ENCODE measurements at places on chromosomes 1 and 21. TPM values are rescaled to one million over a fixed set of nuclear protein-coding genes. Genes with fewer than 3 reads are reported as not detected.
A peak's percentile ranks its signal among the peaks of the same experiment; 100 is the strongest.

The RSPO1 gene
- polyA plus RNA-seq, result not detected

The ZNF687 gene
- 0.36 TPM for polyA plus RNA-seq

GRCh38 chr1:59892841-59893811 lies 33.4 kb downstream of the CYP2J2 start:
- DNase-seq, result no peak
- no peaks in the 10 kb centered on the region for H3K27me3 ChIP-seq
- H3K27ac ChIP-seq, result no peak overlapping the region
- H3K4me3 ChIP-seq, result no peak overlapping the region
- no peaks in the 10 kb centered on the region for H3K36me3 ChIP-seq

- DNase-seq, result no peak
- no peaks in the 10 kb centered on the region for H3K4me1 ChIP-seq
- H3K27ac ChIP-seq, result no peak overlapping the region
Measured at GRCh38 chr1:225598847-225599246, 54.1 kb downstream of the ENAH start.

The SNX7 gene
- 0.55 TPM for polyA plus RNA-seq

The KCNQ4 gene
- polyA plus RNA-seq, result 0.14 TPM

- peaks cover 59% of the 10 kb centered on the region for H3K36me3 ChIP-seq
- H3K27ac ChIP-seq, result no peak overlapping the region
Measured at GRCh38 chr1:160325252-160325651, 17.8 kb downstream of the COPA start.

GRCh38 chr1:114235960-114236359 lies 82.3 kb upstream of the SYT6 start:
- no peak overlapping the region for H3K4me3 ChIP-seq
- no peak for DNase-seq
- no peaks in the 10 kb centered on the region for H3K27me3 ChIP-seq
- H3K27ac ChIP-seq, result no peak overlapping the region
- H3K4me1 ChIP-seq, result no peaks in the 10 kb centered on the region
- H3K36me3 ChIP-seq, result no peaks in the 10 kb centered on the region

The HUNK gene
- 0.07 TPM for polyA plus RNA-seq

The SPRR2F gene
- polyA plus RNA-seq, result not detected

- H3K4me3 ChIP-seq, result peak overlapping the region; percentile 60
- no peaks in the 10 kb centered on the region for H3K36me3 ChIP-seq
- peak; percentile 15 for DNase-seq
Measured at GRCh38 chr1:29237129-29237821, 953 bp downstream of the PTPRU start.

GRCh38 chr1:21337928-21338572 lies 47.8 kb upstream of the ECE1 start:
- H3K27me3 ChIP-seq, result no peaks in the 10 kb centered on the region
- peaks cover 97% of the 10 kb centered on the region for H3K4me1 ChIP-seq
- no peak overlapping the region for H3K27ac ChIP-seq
- peaks cover 4% of the 10 kb centered on the region for H3K36me3 ChIP-seq

- H3K27me3 ChIP-seq, result no peaks in the 10 kb centered on the region
- H3K36me3 ChIP-seq, result no peaks in the 10 kb centered on the region
- no peaks in the 10 kb centered on the region for H3K4me1 ChIP-seq
- DNase-seq, result no peak
- H3K27ac ChIP-seq, result no peak overlapping the region
Measured at GRCh38 chr1:244826712-244827111, 8.7 kb upstream of the COX20 start.

The GSTM1 gene
- 0.49 TPM for polyA plus RNA-seq

- H3K4me3 ChIP-seq, result no peak overlapping the region
- H3K36me3 ChIP-seq, result no peaks in the 10 kb centered on the region
- no peak overlapping the region for H3K27ac ChIP-seq
Measured at GRCh38 chr21:16554503-16554902, 824.7 kb downstream of the USP25 start.

The CYP2J2 gene
- 0.59 TPM for polyA plus RNA-seq

GRCh38 chr1:218415726-218416125 lies 70.6 kb downstream of the TGFB2 start:
- H3K4me1 ChIP-seq, result no peaks in the 10 kb centered on the region
- H3K27me3 ChIP-seq, result no peaks in the 10 kb centered on the region
- no peak for DNase-seq
- no peak overlapping the region for H3K4me3 ChIP-seq

DNA sequence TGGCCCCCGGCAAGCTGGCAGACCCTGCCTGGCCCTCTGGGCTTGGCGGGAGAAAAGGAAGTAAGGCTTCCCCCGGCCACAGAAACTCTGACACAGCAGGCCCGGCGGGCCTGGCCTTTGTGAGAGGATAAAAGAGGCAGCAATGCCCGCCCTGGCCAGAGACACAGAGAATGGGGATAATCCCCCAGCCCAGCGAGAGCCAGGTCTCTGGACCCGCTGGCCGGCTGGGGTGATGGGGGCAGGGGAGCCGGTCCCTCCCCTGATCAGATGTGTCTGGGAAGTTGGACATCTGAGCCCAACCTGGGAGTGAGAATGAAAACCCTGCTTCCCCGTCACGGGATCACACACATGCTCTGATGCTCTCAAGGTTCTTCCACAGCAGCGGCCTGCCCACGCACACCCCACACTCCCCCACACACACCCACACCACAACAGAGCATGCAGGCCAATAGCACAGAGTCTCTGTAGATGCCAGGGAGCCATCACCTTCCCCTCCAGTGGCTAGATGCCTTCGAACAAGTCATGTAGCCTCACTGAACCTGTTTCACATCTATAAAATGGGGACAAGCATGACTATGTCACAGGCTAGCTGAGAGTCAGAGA lies 4.2 kb downstream of the RSPO1 start:
- H3K36me3 ChIP-seq, result no peaks in the 10 kb centered on the region
- DNase-seq, result no peak
- H3K27ac ChIP-seq, result no peak overlapping the region
- no peaks in the 10 kb centered on the region for H3K4me1 ChIP-seq
- peaks cover 60% of the 10 kb centered on the region for H3K27me3 ChIP-seq
- no peak overlapping the region for H3K4me3 ChIP-seq

DNA sequence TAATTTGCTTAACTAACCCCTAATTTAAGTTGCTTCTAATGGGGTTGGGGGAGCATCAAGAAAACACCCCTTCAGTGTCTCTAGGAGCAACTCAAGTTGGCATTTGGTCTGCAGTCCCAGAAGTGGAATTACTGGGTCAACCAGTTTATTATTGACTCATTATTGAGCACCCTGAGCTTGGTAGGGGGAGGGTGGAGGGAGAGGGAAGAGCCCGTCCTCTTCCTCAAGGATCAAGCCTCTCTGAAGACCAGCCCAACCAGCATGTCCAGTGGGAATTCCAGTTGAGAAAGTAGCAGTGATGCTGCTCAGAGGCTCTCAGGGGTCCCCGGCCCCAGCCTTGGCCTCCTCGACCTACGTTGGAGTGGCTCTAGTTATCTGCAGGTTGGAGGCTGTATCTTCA lies 2.1 kb upstream of the PLA2G2F start:
- no peaks in the 10 kb centered on the region for H3K36me3 ChIP-seq
- H3K4me1 ChIP-seq, result no peaks in the 10 kb centered on the region
- no peaks in the 10 kb centered on the region for H3K27me3 ChIP-seq
- no peak overlapping the region for H3K4me3 ChIP-seq
- no peak for DNase-seq

The SH2D2A gene
- 53.9 TPM for polyA plus RNA-seq

DNA sequence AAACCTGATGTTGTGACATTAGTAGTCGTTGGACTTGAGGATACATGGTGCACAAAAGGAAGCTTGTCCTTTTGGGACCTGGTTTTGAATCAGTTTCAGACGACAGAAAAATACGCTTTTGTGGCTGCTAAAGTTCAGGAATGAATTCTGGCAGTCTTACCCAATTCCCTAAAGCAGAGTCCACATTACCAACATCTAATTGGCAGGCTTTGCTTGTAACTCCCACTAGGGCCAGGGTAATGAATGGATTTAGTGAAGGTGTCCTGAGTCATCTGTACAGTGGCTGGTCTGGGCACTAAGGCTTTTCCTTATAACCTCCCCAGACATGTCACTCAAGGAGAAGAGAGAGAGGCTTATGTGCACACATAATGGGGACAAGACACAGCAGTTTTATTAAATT lies 66.2 kb upstream of the RNPC3 start:
- DNase-seq, result no peak
- H3K36me3 ChIP-seq, result no peaks in the 10 kb centered on the region
- no peaks in the 10 kb centered on the region for H3K4me1 ChIP-seq
- no peak overlapping the region for H3K27ac ChIP-seq

GRCh38 chr1:10471411-10472219 lies 714 bp downstream of the DFFA start:
- peak overlapping the region; percentile 68 for H3K27ac ChIP-seq
- peak overlapping the region; percentile 64 for H3K4me3 ChIP-seq
- DNase-seq, result no peak
- no peaks in the 10 kb centered on the region for H3K27me3 ChIP-seq

- no peak for DNase-seq
- peaks cover 21% of the 10 kb centered on the region for H3K4me1 ChIP-seq
- H3K36me3 ChIP-seq, result no peaks in the 10 kb centered on the region
- H3K27me3 ChIP-seq, result no peaks in the 10 kb centered on the region
Measured at GRCh38 chr1:172450524-172450885, 6.6 kb upstream of the PIGC start.

DNA sequence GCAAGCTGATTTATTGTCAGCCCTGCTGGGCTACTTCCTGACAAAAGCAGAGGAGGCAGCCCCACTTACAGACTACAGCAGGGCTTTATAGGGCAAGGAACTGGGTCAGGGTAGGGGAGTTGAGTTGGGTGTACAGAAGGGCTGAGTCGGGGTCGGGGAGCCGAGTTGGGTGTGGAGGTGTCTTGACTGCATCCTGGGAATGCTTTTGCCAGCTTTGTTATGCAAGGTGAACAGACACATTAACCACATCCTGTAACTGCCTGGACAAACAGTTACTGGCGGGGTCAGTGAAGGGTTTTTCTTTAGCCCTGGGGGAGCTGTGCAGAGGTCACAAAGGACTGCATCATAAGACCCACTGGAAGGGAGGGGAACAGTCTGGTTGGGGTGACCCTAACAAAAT lies 39.1 kb upstream of the GBP5 start:
- no peak overlapping the region for H3K4me3 ChIP-seq
- no peak overlapping the region for H3K27ac ChIP-seq
- no peak for DNase-seq
- peaks cover 50% of the 10 kb centered on the region for H3K4me1 ChIP-seq

DNA sequence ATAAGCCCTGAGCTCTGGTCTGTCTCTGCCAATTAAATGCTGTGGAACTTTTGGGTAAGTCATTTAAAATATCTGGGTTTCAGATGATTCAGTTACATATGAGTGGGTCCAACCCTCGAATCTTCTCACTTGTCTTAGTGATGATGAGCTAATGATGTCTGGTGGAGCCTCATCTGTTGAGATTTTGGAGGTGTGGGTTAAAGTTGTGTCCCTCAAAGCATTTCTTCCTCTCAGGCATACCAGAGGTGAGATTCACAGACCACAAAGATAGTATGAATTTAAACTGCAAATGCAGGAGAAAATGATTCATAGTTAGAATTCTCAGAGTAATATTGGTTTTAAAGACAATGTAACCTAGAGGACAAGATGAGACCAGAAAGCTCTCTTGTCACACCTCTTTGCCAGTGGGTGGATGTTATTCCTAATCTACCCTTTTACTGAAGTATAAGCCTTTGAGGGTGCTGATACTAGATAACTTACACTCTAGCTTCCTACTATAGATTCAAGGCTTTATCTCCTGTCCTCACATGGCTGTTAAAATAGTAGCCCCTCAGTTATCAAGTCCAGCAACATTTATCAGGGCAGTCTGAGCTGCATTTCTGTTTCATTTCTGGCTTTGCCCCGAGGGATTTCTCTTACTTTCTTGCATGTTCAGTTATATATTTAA lies 90.7 kb downstream of the MT1HL1 start:
- H3K4me3 ChIP-seq, result no peak overlapping the region
- no peaks in the 10 kb centered on the region for H3K36me3 ChIP-seq
- DNase-seq, result no peak

The USH2A gene
- polyA plus RNA-seq, result not detected

- peak within 1 kb of the TSS; percentile 65 for H3K27ac ChIP-seq
- H3K4me3 ChIP-seq, result peak within 1 kb of the TSS; percentile 83
- peaks cover 13% of the 10 kb centered on the region for H3K36me3 ChIP-seq
- peaks cover 25% of the 10 kb centered on the region for H3K4me1 ChIP-seq
Measured at GRCh38 chr1:960363-961131, at the start of gene KLHL17. KLHL17 (plus strand) TSS chr1:960584; CDS start chr1:960694, 110 bp downstream.

- no peaks in the 10 kb centered on the region for H3K27me3 ChIP-seq
- H3K27ac ChIP-seq, result no peak overlapping the region
- DNase-seq, result no peak
Measured at GRCh38 chr1:168320800-168321450, 40.2 kb downstream of the TBX19 start.

DNA sequence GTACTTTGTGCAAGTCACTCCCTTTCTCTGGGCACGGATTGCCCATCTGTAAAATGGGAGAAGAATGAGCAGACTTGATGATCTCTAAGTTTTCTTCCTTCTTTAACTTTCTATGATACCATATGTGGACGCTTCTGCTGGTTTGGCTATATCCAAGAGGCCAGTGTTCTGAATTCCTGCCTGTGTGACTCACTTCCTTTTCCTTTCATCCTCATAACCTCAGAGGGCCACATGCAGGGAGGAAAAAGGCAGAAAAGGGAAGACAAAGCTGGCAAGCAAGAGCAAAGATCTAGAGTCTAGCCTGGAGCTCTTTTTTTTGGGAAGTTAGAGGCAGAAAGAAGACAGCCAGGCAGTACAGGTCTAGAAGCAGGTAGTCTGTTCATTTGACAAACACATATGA lies 151.2 kb downstream of the OMA1 start:
- H3K27me3 ChIP-seq, result no peaks in the 10 kb centered on the region
- no peak overlapping the region for H3K4me3 ChIP-seq
- no peaks in the 10 kb centered on the region for H3K36me3 ChIP-seq
- H3K4me1 ChIP-seq, result peaks cover 5% of the 10 kb centered on the region
- H3K27ac ChIP-seq, result no peak overlapping the region

DNA sequence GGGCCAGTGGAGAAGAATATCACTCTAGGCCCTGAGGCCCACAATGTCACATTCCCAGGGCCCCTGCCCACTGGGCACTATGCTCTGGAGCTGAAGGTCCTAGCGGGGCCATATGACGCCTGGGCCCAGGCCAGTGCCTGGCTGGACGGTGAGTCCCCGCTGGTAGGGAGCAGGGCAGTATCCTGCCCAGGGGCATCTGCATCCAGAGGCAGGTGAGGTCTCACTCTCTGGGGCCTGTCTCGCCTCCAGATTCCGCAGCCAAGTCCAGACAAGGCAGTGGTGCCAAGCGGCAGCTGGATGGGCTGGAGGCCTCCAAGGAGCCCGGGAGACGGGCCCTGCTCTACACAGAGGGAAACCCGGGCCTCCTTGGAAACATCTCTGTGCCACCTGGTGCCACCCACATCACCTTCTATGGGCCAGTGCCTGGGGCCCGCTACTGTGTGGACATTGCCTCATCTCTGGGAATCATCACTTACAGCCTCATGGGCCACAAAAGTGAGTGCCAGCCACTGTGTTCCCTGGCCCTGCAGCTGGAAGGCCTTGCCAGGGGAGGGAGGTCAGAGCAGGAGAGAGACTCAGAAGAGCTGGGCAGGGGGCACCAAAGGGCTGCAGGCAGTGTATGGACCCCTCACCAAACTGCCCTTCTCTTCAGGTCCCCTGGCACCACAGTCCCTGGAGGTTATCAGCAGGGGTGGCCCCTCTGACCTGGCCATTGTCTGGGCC lies 11.1 kb upstream of the PTPN7 start:
- no peak for DNase-seq
- H3K36me3 ChIP-seq, result no peaks in the 10 kb centered on the region
- no peak overlapping the region for H3K27ac ChIP-seq
- H3K27me3 ChIP-seq, result no peaks in the 10 kb centered on the region
- peaks cover 9% of the 10 kb centered on the region for H3K4me1 ChIP-seq

GRCh38 chr21:35791541-35792325 lies 268.6 kb downstream of the SETD4 start:
- no peak for DNase-seq
- no peaks in the 10 kb centered on the region for H3K36me3 ChIP-seq
- H3K27ac ChIP-seq, result no peak overlapping the region

The GRHL3 gene
- not detected for polyA plus RNA-seq

The PADI2 gene
- not detected for polyA plus RNA-seq
